AG04450 (cell line): ENCODE measurements at places on chromosomes 7 and 10.

GRCh38 chr7:133190172-133190528 lies 62.7 kb upstream of the EXOC4 start:
- no peak for DNase-seq

DNA sequence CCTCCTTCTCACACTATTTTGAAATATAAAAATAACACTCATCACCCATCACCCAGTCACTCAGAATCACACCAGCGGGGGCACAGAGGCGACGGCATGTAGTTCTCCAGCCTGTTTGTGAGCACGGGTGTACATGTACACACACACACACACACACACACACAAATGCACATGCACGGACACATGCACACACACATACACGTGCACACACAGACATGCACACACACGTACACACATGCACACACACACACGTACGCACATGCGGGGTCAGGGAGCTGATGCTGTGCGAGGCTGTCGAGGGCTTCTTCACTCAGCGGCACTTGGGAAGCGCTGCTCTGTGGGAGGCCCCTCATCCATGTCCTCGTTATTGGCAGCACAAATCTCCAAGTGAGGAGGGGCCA lies 178.8 kb downstream of the ELFN1 start:
- no peak for DNase-seq

DNA sequence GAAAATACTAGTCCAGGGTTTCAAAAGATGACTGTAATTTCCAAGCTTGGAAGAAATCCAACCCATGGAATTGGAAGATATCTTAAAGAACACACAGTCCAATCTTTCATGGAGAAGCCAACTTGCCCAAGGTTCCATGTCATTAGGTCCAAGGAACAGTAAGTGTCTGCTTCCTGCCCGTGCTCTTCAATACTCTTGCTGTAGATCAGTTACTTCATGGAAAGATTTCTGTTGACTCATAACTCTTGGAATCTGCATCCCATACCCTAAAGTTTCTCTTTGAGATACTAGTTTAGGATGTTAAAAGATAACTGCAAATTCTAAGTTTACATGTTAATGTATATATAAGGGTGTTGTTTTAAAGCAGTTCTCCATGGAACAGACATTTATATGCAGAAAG lies 127.9 kb upstream of the SLC13A1 start:
- no peak for DNase-seq

GRCh38 chr7:37526623-37527022 lies 78.0 kb upstream of the ELMO1 start:
- no peak for DNase-seq

GRCh38 chr10:97718659-97719142 lies 5.2 kb downstream of the MARVELD1 start:
- no peak for DNase-seq

DNA sequence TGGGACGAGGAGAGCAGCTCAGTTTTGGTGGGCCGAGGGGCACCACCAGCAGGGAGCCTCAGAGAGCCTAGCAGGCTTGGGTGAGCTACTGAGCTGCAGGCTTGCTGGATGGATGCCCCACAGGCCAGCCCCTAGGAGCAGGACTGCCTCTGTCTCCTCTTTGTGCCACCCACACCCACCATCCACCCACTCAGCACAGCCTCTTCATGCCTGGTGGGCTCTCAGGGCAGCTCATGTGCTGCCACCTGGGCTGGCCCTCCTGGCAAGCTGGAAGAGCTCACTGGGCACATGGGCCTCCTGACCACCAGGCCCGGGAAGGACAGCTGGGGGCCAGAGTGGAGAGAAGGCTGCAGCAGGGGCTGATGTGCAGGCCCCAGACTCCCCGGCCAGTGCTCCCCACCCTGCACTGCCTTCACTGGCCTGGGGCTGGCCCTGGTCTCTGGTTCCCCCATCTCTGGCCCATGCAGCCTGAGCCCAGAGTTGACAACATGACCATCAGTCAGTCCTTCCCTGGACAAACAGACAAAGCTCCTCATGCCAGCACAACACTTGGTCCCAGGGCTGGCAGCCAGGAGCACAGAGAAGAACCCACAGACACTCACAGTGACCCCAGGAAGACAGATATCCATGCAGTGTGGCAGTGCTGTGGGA lies 8.2 kb downstream of the RASGEF1A start:
- no peak for DNase-seq

GRCh38 chr7:122148081-122148480 lies 4.0 kb upstream of the AASS start:
- DNase-seq: no peak

DNA sequence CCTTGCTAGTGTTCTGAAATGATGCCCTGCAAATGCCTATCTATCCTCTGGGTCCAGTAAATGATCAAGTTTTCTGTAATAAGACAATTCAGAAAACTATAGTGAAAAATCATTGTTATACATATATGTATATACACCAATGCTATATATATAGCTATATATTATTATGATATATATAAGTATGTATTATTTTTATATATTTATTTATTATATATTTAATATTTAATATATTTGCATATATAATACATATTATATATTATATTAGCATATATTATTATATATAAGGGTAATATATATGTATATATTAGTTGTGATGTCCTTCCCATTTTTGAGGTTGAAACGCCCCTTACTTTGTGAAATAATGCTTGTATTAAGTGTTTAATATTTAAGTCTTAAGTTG lies 181.4 kb upstream of the CACNA2D1 start:
- DNase-seq: no peak

DNA sequence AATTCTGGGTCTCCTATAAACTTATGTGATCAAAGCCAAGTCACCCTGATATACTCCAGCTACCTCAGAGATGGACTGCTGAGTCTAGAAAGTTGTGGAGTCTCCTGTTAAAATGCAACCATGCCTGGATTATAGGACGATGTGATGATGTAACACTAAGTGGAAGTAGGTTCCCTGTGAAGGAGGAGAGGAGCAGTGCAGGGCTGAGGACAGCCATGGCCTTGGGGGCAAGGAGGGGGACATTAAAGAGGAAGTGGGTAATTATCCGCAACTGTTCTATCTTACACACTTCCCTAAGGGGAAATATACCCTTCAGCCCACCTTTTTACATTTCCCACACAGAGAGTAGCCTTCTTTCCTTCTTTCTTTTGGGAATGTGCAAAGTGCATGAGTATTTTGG lies 63.8 kb downstream of the MTPN start:
- no peak for DNase-seq

DNA sequence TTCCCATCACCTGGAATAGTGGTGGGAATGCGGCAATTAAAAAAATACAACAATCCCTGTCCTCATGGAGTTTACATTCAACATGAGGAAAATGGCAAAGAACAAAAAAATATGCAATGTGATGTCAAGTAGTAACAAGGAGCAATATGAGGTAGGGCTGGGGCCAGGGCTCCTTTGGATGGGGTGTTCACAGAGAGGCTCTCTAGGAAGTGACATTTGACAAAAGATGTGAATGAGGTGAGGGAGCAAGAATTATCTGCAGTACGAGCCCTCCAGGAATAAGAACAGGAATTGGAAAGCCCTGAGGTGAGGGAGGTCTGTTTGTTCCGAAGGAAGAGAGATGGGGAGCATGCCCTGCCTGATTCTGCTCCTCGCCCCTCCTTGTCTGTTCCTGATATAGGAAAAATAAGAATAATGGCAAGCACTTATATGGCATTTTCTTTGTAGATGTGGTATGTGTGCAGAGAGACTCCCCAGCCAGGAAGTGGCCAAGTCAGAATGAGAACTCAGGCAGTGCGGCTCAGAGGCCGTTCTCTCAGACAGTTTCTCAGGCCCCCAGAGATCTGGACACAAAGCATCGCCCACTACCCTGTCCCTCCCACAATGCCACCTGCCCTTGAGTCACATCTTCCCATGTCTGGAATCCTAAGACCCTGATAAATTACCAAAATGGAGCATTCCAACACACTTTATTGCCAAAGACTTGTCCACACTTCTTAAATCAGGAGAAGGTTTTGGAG lies 105.6 kb downstream of the APBB1IP start:
- DNase-seq: no peak

DNA sequence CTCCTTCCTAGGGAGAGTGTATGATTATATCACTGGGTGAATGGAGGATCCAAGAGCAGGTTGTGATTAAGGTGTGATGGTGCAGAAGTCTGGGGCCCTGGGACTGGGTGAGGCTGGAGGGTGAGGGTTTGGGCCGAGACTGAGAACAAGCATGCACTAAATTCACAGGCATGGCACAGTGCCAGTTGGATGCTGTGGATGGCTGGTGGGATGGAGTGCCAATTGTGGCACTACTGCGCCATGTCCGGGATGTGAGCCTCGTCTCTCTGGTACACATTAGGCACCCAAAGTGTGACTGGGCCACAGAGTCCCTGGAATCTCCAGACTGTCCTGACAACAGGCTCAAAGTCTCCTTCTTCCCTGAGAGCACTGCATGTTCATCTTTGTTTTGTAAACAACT lies 208.1 kb downstream of the EMX2 start:
- DNase-seq: no peak

DNA sequence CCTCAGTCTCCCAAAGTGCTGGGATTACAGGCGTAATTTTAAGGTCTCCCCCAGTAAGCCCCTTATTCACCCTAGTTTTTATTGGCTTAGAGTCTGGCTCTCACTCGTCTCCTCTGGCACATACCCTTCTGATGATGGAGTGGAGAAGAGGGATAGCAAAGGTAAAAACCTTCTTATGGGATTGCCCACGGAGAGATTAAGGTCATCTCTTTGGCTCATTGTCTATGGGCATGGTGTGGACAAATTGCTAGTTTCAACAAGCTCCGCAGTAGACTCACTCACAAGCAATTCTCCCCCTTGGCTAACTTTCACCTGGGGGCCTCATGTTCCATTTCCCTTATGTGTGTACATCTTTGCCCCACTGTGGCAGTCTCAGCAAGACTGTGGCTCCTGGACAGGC lies 22.4 kb upstream of the TSGA13 start:
- no peak for DNase-seq

DNA sequence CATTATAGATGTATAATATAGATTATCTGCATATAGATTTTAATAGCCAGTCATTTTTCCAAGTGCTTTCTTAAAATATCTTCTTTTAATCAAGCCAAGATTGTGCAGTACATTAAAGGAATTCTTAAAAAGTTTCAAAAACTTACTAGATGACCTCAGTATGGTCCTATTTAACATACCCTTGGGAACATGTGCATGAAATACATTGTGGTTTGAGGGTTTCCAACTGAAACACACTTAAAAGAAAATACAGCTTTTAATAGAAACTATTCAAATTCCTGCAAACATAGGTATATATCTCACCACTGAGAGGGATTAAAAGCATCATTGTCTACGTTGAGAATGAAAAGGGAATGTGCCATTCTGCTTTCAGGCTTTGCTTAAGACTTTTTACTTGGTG lies 364.9 kb downstream of the SUGCT start:
- DNase-seq: no peak

- no peak for DNase-seq
These were observed 264.3 kb downstream of the RPS24 start for GRCh38 chr10:78297997-78298396.

- no peak for DNase-seq
These were observed at the start of gene MKX for GRCh38 chr10:27745732-27746396. Gene MKX (minus strand): TSS chr10:27745819. CDS start chr10:27743415, 2,404 bp downstream.

DNA sequence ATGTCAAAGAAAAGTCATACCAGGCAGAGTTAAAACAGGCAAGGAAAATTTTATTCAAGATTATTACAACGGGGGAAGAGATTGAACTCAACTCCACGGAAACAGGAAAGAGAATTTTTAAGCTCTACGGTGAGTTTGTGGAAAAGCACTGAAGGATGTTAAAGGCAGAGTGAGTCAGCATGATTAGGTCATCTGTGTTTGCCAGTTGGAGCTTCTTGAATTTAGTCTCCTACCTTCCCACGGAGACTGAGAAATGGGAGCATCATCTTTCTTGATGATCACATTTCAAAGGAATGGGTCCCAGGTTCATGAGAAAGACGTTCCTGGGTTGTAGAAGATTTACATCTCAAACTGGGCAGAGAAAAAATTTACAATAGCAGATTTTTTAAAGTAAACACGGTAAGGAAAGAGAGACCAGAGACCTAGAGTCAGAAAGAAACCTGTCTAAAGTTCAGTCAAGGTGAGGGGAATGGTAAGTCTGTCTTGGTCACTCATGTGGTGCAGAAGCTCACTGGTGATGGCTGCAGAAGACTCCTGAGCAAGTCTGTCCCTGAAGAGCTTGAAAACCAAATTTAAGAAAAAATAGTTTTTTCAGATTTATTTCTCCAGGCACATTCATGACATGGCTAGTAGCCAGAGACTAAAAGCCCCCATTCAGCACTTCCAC lies 516.9 kb upstream of the LRRN3 start:
- DNase-seq: peak; percentile 85

DNA sequence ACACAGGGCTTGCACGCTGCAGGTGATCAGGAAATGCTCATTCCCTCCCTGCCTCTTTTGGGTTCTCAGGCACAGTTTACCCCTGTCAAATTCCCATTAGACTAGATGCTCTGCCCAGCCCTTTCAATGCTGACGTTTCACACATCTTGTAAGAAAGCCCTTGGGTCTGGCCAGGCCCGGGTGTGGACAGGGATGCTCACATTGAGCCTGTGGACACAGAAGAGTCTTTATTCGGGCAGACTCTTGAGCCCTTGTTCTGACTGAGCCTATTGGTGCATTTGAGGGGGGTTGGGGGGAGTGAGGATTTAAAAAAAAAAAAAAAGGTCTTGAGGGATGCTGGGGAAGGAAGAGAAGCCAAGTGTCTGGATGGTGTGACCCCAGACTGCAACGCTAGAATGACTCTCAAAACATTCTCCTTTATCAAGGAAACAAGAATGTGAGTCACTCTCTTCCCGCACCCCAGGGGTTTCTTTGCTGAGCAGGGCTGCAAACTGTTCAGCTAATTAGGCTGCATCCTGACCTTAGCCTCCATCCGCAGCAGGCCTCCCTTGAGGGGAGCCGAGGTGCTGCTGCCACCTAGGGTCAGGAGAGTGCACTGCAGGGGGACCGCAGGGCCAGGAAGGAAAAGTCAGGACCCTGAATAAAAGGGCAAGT lies 53.6 kb upstream of the TMEM72 start:
- DNase-seq: peak; percentile 54

- no peak for DNase-seq
These were observed 81.3 kb upstream of the SFMBT2 start for GRCh38 chr10:7491949-7492659.

DNA sequence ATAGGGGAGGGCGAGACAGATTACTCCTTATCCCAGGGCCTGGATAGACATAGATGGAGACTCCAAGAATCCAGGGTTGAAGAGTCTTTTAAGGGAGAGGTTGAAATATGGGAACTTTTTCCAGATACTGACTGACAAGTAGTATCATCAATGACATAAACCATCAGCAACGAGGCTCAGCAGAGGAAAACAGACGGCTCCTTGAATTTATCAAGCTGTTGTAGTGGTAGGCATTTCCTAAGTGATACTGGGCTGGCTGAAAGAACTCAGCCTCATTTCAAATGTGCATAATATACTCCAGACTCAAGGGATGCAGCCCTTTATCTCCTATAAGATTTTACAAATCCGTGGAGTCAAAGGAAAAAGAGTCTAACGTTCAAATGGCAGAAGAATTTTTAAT lies 150.5 kb downstream of the FANK1 start:
- no peak for DNase-seq

GRCh38 chr10:18557960-18558359 lies 93.4 kb downstream of the NSUN6 start:
- no peak for DNase-seq

DNA sequence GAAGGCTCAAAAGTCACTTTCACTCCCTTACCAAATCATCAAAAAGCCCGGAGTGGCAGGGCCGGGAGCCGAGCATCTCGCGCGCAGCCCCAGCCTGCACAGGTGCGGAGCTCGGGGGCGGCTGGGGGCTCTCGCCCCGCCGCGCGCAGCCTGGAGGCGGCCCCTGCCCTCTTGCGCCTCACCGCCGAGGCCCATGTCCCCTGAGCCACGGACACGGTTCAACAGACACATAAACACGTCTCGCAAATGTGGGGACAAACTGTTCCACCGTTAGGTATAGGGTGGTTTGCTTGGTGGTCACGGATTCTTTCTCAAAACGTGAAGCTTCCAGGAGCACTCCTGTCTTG lies 700 bp downstream of the GSAP start:
- DNase-seq: no peak
